ENCODE measurements at places on chromosomes 2 and 18.

- DNase-seq: no peak
Observed at GRCh38 chr2:70084973-70085710, 2.1 kb upstream of the PCBP1 start.

DNA sequence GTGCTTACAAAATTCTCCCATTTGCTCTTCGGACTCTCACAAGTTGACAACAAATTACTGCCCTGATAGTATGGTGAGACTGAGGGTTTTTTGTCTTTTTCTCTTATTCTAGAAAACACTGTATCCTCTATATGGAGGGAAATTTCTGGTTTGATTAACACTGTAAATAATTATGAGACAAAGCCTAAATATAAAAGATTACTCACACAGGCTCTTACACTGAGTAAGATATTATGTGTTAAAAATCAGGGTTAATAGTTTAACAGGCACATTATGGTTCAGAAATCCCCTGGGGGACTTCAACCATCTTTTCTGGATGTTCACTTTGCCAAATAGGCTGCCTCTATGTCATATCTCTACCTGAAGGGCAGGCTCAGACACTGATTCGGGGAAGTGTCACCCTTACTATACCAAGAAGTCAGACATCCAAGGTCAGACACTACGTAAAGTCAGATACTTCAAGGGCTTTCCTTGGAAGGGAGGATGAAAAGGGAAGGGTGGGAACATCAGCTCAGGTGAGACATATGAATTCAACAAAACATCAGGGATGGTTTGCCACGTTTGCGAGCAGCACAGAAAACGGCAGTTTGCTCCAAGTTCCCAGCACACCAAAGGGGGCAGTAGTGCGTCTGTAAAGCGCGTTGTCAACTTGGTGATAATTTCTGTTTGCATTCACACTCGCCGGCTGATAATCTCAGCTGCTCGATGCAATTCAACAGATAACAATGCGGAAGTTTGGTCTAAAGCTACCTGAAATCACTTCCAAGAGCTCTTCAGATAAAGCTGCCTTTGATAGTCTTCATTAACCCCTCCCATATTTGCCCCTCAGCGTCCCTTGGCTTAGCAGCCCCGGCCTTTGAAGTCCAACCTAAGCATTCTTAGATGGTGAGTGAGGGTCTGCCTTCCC is 972 bp upstream of the RASGRP3 start:
- DNase-seq: peak; percentile 83

- no peak for DNase-seq
Observed at GRCh38 chr2:128311216-128311754, 7.4 kb downstream of the HS6ST1 start.

GRCh38 chr2:240655931-240656886 is 26.5 kb downstream of the AQP12B start:
- no peak for DNase-seq

- no peak for DNase-seq
Observed at GRCh38 chr2:78024996-78025395, 502.8 kb upstream of the LRRTM4 start.

- no peak for DNase-seq
Observed at GRCh38 chr18:77393519-77393918, 143.9 kb downstream of the GALR1 start.

- no peak for DNase-seq
Observed at GRCh38 chr2:86038291-86039081, 67.2 kb downstream of the POLR1A start.

- DNase-seq: no peak
Observed at GRCh38 chr18:30588673-30589164, 453.8 kb downstream of the DSC3 start.

DNA sequence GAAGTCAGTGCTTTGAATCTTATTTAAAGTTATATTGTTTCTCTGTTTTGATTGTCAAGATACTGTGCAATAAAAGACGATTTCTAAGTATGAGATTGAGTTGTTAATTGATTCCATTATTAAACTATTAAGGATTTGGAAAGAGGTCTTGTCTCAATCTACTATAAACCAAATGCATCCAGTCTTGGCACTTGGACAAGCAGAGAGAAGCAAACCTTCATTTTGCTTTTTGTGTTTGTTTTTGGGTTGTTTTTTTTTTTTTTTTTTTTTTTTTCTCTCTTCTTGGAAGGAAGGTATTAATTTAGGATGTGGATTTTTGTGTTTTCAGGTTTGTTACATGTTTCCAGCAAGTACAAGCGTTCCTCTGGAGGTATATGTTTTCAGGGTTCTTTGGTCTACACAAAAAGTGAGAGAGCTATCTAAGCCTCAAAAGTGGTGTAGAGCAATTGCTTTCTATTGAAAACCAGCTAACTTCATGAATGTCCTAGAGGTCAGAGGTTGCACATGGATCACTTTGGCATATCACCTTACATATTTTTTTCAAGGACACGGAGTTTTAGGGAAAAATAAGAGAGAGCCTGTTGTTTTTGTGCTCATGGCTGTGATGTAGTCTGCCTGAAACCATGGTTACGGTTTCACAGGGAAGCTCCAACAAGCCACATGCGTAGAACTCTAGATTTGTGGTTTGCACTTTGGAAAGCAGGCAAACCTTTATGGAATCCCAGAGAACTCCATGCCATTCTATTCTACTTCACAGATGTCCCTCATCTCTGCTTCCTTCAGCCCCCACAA is 1.8 kb downstream of the PRKCE start:
- no peak for DNase-seq

DNA sequence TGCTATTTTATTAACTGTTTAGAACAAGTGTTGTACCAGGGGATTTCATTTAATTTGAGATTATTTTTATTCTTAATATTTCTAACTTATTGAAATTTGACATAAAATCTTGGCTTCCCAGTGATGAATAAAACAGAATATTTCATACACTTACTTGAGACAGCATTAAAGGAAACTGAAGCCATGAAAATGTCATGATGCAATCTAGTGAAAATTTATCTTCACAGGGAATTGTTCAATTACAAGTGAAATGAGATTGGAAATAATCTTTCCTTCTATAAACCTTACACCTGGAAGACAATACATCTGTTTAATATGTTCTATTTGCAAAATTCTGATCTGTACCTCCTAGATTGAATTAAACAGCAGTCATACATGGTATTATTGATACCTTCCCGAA is 511.0 kb upstream of the CDH7 start:
- DNase-seq: no peak

- DNase-seq: peak; percentile 90
Observed at GRCh38 chr2:177543007-177543760, 150.6 kb downstream of the AGPS start.

- no peak for DNase-seq
Observed at GRCh38 chr2:122315306-122315705, 559.9 kb downstream of the TSN start.

- no peak for DNase-seq
Observed at GRCh38 chr2:37858725-37859267, 66.3 kb upstream of the RMDN2 start.

DNA sequence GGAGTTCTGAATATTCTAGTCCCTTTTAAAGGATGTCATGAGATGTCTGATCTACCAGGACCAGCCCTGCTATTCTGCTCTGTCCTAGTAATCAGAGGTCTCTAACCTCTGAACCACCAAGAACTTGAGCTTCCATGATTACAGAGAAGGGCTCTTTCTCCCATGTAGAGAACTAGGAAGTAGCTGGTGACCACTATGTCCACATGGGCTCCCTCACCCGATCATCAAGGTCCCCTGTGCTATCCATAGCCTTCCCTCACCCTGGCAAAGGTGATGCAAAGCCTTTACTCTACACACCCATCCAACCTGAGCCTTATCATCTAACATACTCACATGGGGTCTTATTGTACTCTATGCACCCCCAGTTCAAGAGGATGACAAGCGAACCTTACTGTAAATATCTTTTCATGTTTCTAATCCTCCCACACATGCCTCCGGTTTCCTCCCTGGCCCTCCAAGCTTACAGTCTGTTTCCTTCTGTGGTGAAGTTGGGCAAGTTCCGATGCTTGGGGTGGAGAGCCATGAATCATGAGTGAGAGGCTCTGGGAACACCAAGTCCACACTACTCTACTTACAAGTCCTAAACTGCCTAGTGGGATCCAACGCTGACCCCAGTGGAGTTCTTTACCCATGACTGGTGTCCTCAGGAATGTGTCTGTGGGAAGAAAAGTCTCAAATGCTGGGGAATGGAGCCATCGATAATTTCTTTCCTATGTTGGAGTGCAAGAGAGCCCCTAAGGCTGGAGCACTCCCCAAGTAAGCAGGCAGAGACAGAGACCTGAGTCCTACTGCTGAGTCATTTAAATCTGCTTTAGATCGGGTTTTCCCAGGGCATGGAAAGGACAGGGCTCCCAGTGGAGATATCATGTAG is 73.3 kb upstream of the KLF7 start:
- DNase-seq: peak; percentile 94

DNA sequence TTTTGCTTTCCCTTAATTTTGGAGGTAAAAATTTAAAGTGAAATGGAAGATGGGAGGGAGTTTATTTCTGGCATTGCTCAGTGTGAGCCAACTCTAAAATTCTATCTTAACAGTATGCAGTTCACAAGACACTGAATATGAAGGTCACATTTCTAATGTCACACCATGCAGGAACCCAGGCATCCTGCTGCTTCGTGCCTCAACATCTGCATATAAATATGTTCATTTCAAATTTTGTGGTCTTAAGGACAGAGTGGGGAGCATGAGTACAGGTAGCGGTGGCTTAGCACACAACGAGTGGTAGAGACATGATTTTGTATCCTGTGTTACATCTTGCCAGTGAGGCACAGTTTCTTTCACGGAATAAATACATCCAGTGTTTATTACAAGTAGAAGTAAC is 102.4 kb downstream of the ARL4C start:
- DNase-seq: no peak

- DNase-seq: no peak
Observed at GRCh38 chr2:52036853-52037252, 1004.9 kb upstream of the NRXN1 start.

- DNase-seq: no peak
Observed at GRCh38 chr2:202847693-202848524, 23.7 kb downstream of the ICA1L start.

DNA sequence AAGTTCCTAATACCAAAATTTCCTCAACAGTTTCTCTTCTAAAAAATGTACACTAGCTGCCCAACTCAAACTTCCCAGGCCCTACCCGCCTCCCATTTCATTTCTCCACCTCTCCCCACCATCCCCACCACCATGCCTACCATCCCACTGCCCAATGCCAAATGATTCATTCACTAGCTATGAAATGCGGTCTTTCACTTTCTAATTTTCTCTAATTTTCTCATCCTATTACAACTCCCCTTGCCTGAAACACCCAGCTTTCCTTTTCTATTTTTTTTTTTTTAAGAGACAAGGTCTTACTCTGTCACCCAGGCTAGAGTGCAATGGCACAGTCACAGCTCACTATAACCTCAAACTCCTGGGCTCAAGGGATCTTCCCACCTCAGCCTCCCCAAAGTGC is 38.4 kb downstream of the KIDINS220 start:
- DNase-seq: no peak

GRCh38 chr2:207385903-207386302 is 143.9 kb upstream of the CREB1 start:
- DNase-seq: peak; percentile 44

DNA sequence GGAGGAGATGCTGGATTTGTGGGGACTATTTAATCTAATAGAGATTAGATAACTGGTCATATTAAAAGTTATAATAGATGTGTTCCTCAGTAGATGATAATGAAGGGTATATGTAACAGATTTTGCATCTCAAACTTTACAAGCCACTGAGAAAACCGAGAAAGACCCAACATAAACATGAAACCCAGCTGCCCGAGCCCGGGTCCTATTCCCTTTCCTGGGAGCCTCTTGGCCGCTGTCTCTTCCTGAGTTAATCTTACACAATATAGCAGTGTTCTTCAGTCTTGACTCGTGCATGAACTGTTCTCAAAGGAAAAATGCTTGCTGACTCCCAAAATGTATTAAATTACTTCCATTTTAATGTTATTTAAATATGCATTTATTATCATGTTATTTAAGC is 94.5 kb downstream of the COPS8 start:
- DNase-seq: no peak

GRCh38 chr2:29394311-29394980 is 279.2 kb downstream of the CLIP4 start:
- no peak for DNase-seq

DNA sequence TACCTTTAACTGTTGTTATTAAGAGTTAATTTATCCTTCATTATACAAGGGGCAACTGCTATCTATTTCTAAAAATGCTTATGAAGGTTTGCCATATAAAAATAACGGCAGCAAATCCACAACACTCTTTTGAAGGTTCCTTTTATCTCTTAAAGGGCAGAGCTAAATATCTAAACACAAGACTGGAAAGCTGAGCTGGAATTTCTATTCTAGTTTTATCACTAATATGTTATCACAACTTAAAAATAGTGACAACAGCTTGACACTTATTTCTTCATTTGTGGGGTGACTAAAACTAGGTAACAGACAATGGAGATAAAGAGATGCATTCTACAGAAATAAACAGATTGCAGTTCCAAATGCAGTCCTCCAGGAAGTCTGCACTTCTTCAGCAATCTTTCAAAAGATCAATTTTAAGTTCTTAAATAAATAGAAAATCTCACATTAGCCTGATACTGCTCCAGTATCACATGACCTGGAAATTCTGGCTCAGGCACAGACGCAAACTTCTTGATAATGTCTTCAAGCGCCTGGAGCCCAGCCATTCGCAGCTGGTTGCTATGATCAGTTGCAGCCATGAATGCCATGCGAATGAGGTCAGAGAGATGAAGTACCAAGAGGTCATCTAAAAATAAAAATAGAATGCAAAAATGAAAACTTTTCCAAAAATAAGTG is 54.0 kb upstream of the STRN start:
- DNase-seq: peak; percentile 86

DNA sequence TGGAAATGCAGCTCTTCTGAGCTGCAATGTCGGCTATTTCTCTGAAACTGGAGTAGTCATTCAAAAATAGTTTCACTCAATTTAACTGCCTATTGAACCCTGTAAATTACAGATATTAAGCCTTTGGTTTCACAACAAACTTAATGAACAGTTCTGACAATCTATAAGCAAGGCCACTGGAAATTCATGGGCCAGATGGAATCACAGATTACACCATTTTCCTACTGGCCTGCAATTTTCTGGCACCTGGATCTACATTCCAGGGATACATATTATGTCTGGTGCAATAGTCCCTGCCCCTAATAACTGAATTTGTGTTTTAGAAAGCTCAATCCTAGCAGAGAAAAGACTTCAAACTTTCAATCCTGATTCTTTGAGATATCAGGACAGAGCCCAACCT is 551.7 kb downstream of the RNF144A start:
- no peak for DNase-seq
